Kidney (tissue), 22 donors: ENCODE measurements at places on chromosomes 6 and 20. TPM values are rescaled to one million over a fixed set of nuclear protein-coding genes. Genes with fewer than 3 reads are reported as not detected.
A peak's percentile ranks its signal among the peaks of the same experiment; 100 is the strongest.

The HLA-DRB1 gene
- 280 TPM for polyA plus RNA-seq

The PTGIS gene
- polyA plus RNA-seq: 3.1 TPM

The HLA-DMA gene
- polyA plus RNA-seq: 101 TPM

The CST7 gene
- polyA plus RNA-seq: 1.4 TPM

The PSORS1C2 gene
- polyA plus RNA-seq: not detected

The C6orf58 gene
- polyA plus RNA-seq: not detected

The TDP2 gene
- polyA plus RNA-seq: 82.9 TPM

The LAMA2 gene
- polyA plus RNA-seq: 2.2 TPM

The EYS gene
- polyA plus RNA-seq: not detected

The PRR18 gene
- not detected for polyA plus RNA-seq

The SOX18 gene
- 36.5 TPM for polyA plus RNA-seq

GRCh38 chr6:9848094-9848493 lies 566.8 kb downstream of the TFAP2A start:
- no peak for DNase-seq

DNA sequence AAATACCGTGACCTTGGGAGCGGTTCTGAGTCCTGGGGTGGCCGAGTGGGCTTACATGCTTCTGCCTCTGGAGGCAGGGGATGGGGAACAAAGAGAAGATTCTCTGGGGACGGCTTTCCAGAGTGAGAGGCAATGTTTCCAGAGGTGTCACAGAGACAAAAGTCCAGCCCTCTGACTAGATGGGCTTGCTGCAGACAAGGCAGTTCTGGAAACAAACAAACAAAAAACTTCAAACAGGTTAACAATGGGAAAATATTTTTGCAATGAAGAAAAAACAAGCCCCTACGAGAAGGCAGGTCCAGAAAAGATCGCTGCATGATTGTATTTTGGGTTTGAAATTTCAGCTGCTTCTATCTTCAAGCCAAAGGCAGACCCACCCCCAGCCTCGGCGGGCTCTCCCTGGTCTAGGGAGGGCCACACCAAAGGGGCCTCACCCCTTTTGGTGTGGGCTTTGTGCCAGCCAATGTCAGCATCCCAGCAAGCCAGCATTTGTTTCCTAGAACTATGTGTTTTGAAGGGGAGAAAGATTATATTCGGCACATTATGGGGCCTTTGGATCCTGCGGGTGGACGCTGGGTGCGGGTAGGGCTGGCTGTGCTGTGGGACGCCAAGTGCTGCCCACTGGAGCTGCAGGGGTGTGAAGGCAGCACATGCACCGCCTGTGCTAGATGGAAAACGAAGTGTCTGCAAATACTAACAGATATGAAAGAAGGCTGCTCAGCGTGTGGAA lies 42.9 kb downstream of the RIOK1 start:
- no peak for DNase-seq

GRCh38 chr6:169132352-169132940 lies 121.2 kb downstream of the THBS2 start:
- DNase-seq: no peak

- DNase-seq: no peak
Observed at GRCh38 chr6:109478222-109478805, 4.7 kb downstream of the ZBTB24 start.

DNA sequence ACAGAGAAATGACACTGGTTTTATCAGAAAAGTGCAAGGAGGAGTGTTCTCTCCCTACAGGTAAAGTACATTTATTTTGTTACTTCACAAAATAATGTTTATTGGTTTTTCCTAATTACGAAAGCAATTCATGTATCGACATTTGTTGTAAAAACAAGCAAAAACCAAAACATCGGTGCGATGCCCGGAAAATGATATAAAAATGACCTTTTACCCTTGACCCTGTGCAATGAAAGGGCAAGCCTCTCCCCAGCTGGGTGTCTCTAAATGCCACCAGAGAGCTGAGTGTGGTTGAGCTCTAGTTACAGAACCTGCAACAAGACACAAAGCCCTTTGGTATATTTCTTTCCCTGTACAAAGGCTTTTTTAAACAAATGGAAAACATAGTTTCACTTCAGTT lies 65.4 kb downstream of the CD164 start:
- DNase-seq: no peak

DNA sequence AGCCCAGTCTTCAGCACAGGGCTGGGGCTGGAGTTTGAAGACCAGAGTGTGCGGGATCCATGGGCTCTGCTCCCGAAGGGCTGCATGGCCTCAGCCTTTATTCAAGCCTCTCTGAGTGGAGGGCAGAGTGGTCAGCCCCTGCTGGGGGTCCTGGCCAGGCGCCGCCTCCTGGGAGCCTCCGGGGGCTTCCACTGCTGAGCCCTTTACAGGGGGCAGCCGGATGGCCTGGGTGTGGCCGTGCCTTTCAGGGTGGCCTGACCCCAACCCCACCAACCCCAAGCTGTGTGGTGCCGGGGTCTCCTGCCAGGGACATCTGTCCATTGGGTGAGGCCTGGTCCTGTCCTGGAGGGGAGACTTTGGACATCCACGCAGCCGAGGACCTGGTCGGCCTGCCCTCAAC lies 76.0 kb upstream of the SLCO4A1 start:
- DNase-seq: no peak

- DNase-seq: peak; percentile 70
Observed at GRCh38 chr20:3749689-3750531, 17.4 kb downstream of the HSPA12B start.

DNA sequence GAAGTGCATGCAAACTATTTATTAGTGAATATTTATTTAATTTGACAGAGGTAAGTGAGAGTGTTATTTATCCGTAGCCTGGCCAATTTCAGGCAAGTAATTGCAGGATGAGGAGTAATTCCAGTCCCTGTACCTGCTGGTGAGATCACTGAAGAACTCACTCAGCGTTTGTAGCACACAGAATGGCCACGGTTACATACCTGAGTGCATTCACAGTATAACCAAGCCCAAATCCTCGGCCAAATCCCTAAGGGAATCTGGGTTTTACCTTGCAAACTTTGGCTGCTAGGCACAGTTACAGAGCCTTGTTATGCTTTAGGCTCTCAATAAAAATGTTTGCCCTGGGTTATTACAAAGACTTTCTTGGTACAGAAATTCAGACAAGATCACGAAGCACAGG lies 93.3 kb downstream of the KCNQ5 start:
- no peak for DNase-seq

DNA sequence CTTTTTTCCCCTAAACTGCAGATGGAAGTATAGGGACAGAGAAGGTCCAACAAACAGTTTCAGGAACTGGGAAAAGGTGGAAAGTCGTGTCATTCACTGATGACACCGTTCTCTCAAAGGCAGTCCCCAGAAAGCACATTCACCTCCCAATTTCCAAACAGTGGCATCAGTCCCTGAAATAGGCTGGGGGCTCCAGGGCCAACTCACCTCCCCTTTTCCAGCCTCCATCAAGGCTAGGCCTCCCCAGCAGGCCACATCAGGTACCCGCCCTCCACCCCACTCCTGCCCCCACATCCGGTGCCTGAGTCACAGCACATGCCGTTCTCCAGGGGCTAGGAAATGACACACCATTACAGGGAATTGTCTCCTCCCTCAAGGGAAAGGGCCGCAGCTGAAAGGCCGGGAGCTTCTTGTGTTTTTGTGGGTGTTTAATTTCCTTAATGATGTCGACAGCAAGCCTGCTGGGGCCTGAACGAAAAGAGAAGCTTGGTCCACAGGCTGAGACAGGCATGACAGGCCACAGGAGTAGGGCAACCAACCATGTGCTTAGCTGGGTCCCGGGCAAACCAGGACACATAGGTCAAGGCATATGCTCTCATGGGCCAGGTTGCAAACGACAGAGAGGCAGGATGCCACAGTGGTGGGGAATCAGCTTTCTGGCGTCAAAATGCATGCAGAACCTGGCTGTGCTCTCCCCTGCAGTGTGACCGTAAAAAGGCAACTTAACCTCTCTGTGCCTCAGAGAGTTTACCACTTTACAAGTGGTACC lies 39.2 kb downstream of the ZMYND8 start:
- peak; percentile 81 for DNase-seq

DNA sequence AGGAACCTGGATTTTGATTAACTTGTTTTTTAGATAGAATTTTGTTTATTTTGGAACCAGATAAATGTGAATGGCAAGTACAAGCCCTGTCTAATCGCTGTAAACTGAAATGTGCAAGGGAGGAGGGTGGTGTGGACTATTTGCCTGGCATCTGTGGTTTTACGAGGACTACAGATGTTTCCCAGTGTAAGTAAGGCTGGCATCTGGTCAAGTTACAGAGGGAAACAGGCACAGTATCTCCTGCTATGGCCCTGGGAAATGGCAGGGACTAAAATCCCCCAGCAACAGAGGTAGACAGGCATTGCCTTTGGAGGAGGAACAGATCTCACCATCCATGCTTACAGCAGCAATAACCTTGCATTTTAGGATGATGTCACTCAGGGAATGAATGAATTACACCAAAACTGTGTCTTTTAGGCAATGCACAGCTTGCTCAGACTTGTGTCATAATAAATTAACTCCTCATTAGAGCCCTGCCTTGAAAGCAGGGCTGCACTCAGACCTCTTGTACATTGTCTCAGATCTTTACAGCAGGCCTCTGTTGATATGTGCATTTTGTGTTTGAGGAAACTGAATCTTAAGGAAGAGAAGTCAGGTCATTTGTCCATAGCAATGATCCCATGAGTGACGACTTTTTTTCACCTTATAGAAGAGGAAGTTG lies 96.2 kb downstream of the TCP11 start:
- DNase-seq: no peak

GRCh38 chr6:148316308-148316707 lies 26.3 kb upstream of the SASH1 start:
- no peak for DNase-seq

DNA sequence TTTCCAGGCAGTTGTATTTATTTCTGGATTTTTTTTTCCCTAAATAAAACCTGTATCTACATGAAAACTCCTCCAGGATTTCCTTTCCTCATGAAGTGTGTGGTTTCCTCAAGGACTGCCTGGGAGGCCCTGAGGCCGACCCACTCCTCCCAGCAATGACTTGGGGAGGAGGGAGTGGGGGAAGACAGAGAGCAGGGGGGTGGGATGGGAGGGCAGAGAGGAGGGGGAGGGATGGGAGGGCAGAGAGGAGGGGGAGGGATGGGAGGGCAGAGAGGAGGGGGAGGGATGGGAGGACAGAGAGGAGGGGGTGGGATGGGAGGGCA lies 161.8 kb upstream of the AGPAT4 start:
- no peak for DNase-seq

GRCh38 chr6:36912586-36912985 lies 26.8 kb downstream of the C6orf89 start:
- no peak for DNase-seq

DNA sequence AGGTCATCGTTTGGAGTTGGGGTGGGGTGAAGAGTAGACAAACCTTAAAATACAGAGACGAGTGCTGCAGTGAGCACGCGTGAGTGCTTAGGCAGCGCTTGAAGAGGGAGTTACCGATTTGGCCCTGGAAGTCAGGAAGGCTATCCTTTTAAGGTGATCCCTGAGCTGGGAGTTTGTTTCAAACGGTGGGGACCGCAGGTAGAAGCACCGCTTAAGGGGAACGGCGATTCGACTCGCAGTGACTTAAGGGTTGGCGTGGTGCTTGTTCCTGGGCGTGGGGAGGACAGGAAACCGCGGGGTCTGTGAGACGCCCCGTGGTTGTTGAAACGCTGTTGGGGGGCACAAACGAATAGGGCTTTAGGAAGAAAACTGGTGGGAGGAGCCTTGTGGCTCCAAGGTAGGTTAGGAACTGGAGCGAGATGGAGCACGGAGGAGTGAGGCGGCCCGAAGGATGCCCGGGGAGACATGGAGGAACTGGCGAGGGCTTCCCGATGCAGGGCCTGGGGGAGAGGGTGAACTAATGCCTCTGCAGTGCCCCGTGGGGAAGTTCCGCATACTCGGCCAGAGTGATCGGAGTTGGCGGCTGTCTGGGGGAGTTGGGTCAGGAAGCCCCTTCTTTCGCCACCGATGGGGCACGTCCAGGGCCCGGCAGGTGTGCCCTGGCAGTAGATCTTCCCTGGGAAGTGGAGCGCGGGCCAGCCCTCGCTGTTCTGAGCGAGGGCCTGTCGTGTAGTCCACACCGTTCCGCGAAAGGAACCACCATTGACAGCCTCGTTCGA lies 1.3 kb upstream of the CDYL start:
- DNase-seq: no peak

- DNase-seq: no peak
Observed at GRCh38 chr6:20479526-20479925, 54.7 kb upstream of the CDKAL1 start.

GRCh38 chr6:166760288-166760687 lies 133.2 kb upstream of the RPS6KA2 start:
- no peak for DNase-seq

- peak; percentile 85 for DNase-seq
Observed at GRCh38 chr20:54132612-54133433, 41.0 kb downstream of the CYP24A1 start.

GRCh38 chr6:2245877-2246863 lies 765 bp upstream of the GMDS start:
- peak; percentile 82 for DNase-seq

GRCh38 chr20:45518282-45518681 lies 2.9 kb upstream of the SPINT3 start:
- DNase-seq: no peak

GRCh38 chr6:72661411-72661810 lies 39.5 kb downstream of the KCNQ5 start:
- no peak for DNase-seq

DNA sequence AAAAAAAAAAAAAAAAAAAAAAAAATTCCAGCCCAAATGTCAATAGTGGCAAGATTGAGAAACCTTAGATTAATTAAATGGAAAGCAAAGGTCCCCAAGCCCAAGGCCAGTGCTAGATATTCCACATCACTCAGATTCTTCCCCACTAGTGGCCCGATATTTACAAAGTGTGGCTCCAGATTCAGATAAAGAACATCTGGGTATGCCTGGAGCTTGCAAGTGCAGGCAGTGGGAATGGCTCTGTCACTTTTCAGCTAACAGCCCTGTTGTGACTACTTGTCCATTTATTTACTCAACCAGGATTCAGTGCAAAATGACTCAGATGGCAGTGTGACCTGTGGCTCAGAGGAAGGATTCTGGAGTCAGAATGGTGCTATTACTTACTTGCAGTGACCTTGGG lies 8.2 kb upstream of the KCNB1 start:
- DNase-seq: no peak

GRCh38 chr6:141164042-141164743 lies 968.5 kb upstream of the GJE1 start:
- no peak for DNase-seq

- DNase-seq: no peak
Observed at GRCh38 chr6:150426198-150426597, 57.4 kb downstream of the IYD start.

DNA sequence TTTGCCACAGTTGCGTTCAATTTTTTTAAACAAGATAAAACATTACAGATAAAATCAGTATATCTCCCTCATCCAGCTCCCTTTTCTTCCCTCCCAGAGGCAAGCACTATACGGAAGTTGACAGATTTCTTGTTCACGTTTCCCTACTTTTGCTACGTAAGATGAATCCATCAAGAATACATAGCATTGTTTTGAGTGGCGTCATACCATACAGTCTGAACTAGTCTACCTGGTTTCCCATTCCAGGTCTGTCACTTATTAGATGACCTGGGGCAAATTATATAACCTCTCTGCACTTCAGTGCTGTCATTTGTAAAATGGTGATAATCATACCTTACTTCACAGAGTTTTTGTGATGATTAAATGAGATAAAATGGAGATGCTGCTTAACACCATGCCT lies 184.3 kb upstream of the SOX4 start:
- DNase-seq: no peak

- no peak for DNase-seq
Observed at GRCh38 chr6:38676974-38677544, 25.9 kb downstream of the GLO1 start.
